ENCODE measurements at places on chromosomes 11 and 22. TPM values are rescaled to one million over a fixed set of nuclear protein-coding genes. Genes with fewer than 3 reads are reported as not detected.

Gene ZFTA
- 10.2 TPM for total RNA-seq

Gene C11orf42
- total RNA-seq: not detected

Gene SLC22A6
- not detected for total RNA-seq

Gene IGLL1
- total RNA-seq: not detected

Gene TOM1
- 69.3 TPM for total RNA-seq

Gene SCGB1D2
- 2.0 TPM for total RNA-seq

DNA sequence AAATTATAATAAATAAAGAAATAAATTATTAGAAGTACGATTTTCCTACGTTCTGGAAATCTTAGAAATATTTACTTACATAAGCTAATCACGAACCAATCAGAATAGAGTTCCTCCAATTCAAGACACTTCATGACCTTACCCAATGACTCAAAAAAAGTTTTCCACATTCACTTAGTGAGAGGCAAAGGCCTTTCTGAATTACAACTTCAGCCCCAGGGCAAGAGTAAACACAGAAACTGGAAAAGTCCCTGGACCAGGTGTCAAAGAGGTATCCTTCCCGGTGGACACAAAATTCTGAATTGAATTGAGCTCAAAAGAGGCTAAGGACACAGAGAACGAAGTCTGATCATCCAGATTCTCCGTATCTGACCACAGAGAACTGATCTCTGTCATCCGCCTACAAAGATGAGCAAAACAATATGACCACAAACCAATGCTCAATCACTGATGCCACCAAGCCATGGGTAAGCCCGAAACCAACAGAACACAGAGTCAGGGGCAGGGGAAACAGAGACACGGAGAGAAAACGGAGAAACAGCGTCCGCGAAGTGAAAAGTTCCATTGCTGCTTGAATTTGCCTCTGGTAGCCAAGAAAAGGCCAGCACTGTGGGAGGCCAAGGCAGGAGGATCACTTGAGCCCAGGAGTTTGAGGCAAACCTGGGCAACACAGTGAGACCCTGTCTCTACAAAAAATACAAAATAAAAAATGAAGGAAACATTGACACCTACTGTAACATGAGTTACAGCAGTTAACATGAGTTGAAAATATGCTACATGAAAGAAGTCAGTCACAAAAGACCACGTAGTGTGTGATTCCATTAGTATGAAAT is 6.8 kb downstream of the BID start:
- no peaks in the 10 kb centered on the region for H3K27me3 ChIP-seq
- H3K4me1 ChIP-seq: peaks cover 5% of the 10 kb centered on the region
- no peak overlapping the region for H3K4me3 ChIP-seq
- no peaks in the 10 kb centered on the region for H3K36me3 ChIP-seq
- H3K27ac ChIP-seq: no peak overlapping the region
- no peak for DNase-seq

DNA sequence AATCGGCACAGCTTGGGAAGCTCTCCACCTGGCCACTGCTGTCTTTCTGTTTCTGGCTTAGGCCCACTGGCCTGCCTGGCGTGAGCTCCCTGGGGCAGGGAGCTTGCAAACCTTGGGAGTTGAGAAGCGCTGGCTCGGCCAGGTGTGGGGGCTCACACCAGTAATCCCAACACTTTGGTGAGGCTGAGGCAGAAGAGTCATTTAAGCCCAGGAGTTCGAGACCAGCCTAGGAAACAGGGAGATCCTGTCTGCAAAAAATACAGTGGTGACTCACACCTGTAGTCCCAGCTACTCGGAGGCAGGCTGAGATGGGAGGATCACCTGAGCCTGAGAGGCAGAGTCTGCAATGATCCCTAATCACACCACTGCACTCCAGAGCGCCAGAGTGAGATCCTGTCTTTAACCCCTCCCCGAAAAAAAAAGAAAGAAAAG is 4.0 kb downstream of the AP5B1 start:
- H3K4me3 ChIP-seq: no peak overlapping the region
- DNase-seq: no peak
- H3K4me1 ChIP-seq: peaks cover 10% of the 10 kb centered on the region
- H3K27ac ChIP-seq: no peak overlapping the region
- H3K36me3 ChIP-seq: peaks cover 24% of the 10 kb centered on the region

GRCh38 chr22:48393041-48393370 is 1434.7 kb downstream of the BRD1 start:
- H3K4me3 ChIP-seq: no peak overlapping the region
- H3K4me1 ChIP-seq: no peaks in the 10 kb centered on the region
- no peak for DNase-seq
- H3K27me3 ChIP-seq: peaks cover 16% of the 10 kb centered on the region

GRCh38 chr11:719214-720016 is 13.4 kb downstream of the EPS8L2 start:
- peaks cover 10% of the 10 kb centered on the region for H3K4me1 ChIP-seq
- no peak overlapping the region for H3K4me3 ChIP-seq
- peaks cover 47% of the 10 kb centered on the region for H3K27me3 ChIP-seq
- H3K36me3 ChIP-seq: no peaks in the 10 kb centered on the region
- no peak overlapping the region for H3K27ac ChIP-seq

DNA sequence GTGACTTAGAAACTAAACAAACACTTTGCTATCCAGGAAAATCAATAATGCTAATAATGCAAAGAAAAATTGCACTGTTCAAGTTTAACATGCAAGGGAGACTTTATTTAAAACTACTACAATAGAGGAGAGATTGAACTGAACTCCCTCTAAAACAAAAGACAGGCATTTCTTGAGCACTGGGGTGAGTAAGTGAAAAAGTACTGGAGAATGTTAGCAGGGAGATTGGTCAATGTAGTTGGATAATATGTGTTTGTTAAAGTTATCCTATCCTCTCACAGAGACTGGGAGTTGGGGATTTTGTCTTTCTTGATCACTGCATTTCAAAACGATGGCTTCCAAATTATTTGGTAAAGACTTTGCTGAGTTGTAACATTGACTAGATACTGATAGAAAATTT is 77.6 kb downstream of the LUZP2 start:
- no peak for DNase-seq
- no peaks in the 10 kb centered on the region for H3K4me1 ChIP-seq
- no peak overlapping the region for H3K4me3 ChIP-seq
- no peak overlapping the region for H3K27ac ChIP-seq

DNA sequence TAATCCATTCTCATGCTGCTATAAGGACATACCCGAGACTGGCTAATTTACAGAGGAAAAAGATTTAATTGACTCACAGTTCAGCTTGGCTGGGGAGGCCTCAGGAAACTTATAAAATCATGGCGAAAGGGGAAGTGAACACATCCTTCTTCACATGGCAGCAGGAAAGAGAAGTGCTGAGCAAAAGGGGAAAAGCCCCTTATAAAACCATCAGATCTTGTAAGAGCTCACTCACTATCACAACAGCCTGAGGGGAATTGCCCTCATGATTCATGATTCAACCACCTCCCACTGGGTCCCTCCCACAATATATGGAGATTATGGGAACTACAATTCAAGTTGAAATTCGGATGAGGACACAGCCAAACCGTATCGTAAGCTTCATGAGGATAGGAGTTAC is 3.8 kb upstream of the CYB5R2 start:
- no peak for DNase-seq
- no peaks in the 10 kb centered on the region for H3K36me3 ChIP-seq
- no peak overlapping the region for H3K4me3 ChIP-seq

DNA sequence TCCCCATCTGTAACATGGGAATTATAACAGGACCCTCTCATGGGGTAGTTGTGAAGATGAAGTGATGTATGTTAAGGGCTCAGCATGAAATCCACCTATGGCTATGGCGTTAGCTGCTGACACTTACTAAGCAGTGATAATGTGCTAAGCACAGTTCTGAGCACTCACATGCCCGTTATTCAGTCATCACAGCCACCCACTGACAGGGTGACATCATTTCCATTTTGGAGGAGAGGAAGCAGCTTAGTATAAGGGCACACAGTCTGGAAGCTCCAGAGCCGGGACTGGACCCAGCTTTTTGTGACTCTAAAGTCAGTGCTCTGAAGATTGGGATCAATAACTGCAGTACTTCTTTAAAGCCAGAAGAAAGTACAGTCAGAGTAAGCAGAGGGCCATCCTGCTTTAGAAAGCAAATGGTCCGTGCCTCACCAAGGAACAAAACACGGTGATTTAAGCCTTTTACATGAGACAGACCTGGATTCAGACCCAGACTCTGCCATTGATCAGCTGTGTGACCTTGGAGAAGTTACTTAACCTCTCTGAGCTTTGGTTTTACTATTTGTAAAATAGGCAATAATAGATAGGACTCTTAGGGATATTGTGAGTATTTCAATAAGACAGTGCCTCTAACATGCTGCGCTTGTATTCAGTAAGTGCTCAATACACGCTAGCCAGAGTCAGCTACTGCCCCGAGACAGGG is 61.5 kb downstream of the SGSM1 start:
- no peak for DNase-seq
- H3K4me3 ChIP-seq: no peak overlapping the region
- no peaks in the 10 kb centered on the region for H3K36me3 ChIP-seq
- no peaks in the 10 kb centered on the region for H3K27me3 ChIP-seq

- H3K27me3 ChIP-seq: no peaks in the 10 kb centered on the region
- H3K4me3 ChIP-seq: no peak overlapping the region
- H3K4me1 ChIP-seq: no peaks in the 10 kb centered on the region
- H3K27ac ChIP-seq: no peak overlapping the region
- no peak for DNase-seq
These were observed 75.6 kb upstream of the LMO2 start for GRCh38 chr11:33967451-33967850.

DNA sequence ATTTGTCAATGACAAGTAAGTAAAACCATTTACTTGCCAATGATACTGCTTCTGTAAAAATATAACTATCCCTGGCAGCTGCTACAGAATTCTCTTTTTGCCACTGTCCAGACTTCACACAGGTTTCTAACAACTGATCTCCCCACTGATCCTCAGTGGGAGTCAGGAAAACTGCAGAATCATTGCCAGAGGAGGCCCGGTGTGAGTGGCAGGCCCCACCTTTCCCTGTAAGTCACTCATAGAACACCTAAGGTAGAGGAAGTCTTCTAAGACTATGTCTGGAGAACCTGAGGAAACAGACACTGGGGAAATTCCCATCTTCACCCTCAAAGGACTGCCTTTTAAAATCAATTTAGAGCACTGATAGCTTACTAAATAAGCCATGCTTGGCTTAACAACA is 66.3 kb downstream of the ZC3H12C start:
- no peaks in the 10 kb centered on the region for H3K36me3 ChIP-seq
- no peaks in the 10 kb centered on the region for H3K4me1 ChIP-seq
- H3K27me3 ChIP-seq: no peaks in the 10 kb centered on the region
- DNase-seq: no peak
- no peak overlapping the region for H3K27ac ChIP-seq
- H3K4me3 ChIP-seq: no peak overlapping the region

- H3K27me3 ChIP-seq: no peaks in the 10 kb centered on the region
- H3K4me1 ChIP-seq: peaks cover 15% of the 10 kb centered on the region
- no peak overlapping the region for H3K4me3 ChIP-seq
- DNase-seq: no peak
- H3K27ac ChIP-seq: no peak overlapping the region
- no peaks in the 10 kb centered on the region for H3K36me3 ChIP-seq
These were observed 3.5 kb upstream of the ACAT1 start for GRCh38 chr11:108117746-108118371.
